ENCODE measurements at places on chromosomes 16 and 17.
A peak's percentile ranks its signal among the peaks of the same experiment; 100 is the strongest.

- no peak for DNase-seq
Observed at GRCh38 chr16:59013930-59014329, 279.8 kb upstream of the GOT2 start.

DNA sequence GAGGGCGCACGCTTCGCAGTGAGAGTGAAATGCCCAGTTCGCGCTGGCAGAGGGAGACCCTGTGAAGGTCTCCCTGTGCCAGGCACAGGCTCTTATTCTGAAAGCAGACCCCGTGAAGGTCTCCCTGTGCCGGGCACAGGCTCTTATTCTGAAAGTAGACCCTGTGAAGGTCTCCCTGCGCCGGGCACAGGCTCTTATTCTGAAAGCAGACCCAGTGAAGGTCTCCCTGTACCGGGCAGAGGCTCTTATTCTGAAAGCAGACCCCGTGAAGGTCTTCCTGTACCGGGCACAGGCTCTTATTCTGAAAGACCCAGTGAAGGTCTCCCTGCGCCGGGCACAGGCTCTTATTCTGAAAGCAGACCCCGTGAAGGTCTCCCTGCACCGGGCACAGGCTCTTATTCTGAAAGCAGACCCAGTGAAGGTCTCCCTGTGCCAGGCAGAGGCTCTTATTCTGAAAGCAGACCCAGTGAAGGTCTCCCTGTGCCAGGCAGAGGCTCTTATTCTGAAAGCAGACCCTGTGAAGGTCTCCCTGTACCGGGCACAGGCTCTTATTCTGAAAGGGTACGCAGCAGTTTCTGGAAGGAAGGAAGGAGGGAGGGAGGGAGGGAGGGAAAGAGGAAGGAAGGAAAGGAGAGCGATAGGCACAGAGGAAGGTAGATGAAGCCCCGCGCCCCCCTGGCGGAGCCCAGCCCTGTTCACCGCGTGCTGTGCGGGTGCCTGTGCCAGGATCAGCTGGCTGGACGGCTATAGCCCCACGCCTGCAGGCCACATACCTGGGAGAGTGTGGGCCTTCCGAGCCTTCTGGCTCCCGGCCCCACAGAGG is 55.3 kb downstream of the WDR45B start:
- peak; percentile 73 for DNase-seq

DNA sequence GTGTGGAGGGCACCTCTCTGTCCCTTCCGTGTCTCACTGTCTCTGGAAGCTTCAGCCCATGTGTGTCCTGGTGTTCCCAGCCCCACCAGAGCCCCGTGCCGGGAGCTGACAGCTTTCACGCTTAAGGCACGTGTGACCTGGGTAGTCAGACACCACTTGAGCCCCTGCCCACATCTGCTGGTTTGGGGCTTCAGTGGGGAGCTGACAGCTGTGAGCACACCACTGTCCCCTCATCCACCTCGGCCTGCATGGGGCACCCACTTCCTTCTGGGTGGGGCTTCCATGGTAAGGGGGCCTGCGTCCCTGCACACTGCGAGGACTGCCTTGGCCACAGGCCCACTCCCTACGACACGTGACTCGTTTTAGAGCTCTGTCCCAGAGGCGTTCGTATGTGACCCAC is 2.6 kb upstream of the TEDC2 start:
- DNase-seq, result no peak

DNA sequence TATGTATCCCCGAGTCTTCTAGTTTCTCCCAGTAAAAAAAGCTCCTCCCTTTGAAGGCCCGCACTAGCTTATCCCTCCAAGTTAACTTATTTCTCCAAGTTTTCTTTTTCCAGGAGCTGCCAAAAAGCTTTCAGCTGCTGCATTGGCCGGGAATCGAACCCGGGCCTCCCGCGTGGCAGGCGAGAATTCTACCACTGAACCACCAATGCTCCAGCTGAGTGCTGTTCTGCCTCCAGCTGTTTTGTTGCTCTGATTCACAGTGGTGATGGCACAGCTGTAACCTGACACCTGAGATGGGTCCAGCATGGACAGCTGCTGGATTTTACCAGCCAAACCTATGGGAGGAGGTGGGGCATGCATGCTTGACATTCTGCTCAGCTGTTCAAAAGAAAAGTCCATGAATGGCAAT is 22.1 kb downstream of the VAC14 start:
- DNase-seq, result peak; percentile 25

GRCh38 chr16:89489040-89489897 is 1.1 kb downstream of the ANKRD11 start:
- peak; percentile 66 for DNase-seq

- DNase-seq, result peak; percentile 40
Observed at GRCh38 chr16:2003827-2004641, 5.6 kb downstream of the ZNF598 start.

DNA sequence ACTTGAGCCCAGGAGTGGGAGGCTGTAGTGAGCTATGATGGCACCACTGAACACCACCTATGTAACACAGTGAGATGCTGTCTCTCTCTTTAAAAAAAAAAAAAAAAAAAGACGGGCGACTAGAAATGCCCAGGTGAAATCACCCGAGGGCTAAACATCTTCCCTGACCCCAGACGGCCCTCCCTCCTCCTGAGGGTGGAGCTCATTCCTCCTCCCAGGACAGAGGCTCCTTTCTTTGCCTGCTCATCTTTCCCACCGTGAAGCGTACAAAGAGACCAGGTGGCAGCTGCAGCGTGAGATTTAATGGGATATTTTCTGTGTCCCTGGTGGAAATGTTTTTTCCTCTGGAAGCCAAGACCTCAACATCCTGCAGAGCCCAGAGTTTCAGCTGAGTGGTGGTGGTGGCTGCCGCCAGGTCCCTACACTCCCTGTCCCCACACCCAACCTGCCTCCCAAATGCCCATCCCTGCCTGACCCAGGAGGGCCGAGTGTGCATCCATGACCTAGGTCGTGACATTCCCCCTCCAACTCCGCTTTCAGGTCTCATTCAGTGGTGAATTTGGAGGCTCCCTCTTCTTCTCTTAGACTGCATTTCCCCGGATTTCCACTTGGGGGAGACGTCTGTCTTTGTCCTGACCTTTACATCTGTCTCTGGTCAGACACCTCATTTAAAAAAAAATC is 14.4 kb upstream of the GPRC5B start:
- DNase-seq, result no peak

DNA sequence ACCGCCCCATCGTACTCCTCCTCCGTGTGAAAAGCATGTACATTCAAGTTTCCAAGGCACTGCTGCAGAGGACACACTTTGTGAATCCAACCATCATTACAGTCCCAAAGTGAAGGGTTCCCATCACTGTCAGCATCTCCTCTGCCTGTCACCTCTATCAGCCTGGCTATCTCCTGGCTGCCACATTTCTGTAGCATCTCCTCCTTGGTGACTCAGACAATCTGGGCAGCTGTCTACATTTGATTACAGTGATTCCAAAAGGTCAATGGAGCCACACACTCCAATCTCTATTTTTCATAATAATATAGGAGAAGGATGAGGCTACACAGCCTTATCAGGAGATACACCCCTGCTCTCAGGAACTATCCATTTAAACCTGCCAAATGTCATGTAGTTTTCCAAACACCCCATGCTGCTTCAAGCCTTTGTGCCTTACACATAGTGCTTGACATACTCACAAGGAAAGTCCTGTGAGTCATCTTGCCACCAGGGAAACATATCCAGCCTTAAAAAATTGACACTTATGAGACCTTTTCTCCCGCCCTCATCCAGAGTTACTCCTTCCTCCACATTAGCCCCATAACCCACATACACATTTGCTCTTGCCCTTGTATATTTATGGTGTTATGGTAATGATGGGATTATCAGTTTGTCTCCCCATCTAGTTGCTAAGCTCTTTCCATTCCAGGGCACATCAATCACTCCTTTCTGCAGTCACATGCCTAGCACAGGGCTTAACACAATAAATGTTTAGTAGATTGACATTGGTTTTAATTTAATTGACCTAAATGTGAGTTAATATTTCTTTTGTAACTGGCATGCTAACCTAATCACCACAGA is 250.1 kb upstream of the CDH5 start:
- no peak for DNase-seq

GRCh38 chr17:48505788-48506187 is 25.0 kb downstream of the HOXB1 start:
- no peak for DNase-seq

- no peak for DNase-seq
Observed at GRCh38 chr17:77484111-77484510, 343.3 kb downstream of the SEC14L1 start.

- DNase-seq, result no peak
Observed at GRCh38 chr17:48605991-48606891, 1.5 kb upstream of the HOXB6 start.

DNA sequence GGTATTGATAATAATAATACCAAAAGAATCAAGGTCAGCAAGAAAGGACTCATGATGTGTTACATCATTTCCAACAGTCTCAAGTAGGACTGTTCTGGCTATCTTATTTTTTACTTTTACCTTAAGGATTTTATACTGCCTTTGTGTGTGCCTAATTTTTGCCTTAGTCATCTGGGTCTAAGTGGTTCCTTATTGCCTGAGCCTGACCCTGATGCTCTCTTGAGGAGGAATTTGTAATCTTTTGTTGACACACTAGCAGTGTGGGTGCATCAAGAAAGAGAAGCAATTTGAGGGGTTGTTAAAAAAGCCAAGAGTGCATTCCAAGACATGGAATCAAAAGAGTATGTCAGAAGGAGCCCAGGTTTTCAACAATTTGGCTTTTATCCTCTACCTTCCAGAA is 59.3 kb downstream of the TMEM100 start:
- no peak for DNase-seq

- no peak for DNase-seq
Observed at GRCh38 chr17:60330731-60331130, 61.2 kb downstream of the USP32 start.

GRCh38 chr16:912322-912683 is 58.5 kb downstream of the LMF1 start:
- no peak for DNase-seq

- no peak for DNase-seq
Observed at GRCh38 chr17:64424324-64424849, 24.5 kb upstream of the MILR1 start.

- DNase-seq, result no peak
Observed at GRCh38 chr17:28858801-28859355, 4.1 kb downstream of the ERAL1 start.

DNA sequence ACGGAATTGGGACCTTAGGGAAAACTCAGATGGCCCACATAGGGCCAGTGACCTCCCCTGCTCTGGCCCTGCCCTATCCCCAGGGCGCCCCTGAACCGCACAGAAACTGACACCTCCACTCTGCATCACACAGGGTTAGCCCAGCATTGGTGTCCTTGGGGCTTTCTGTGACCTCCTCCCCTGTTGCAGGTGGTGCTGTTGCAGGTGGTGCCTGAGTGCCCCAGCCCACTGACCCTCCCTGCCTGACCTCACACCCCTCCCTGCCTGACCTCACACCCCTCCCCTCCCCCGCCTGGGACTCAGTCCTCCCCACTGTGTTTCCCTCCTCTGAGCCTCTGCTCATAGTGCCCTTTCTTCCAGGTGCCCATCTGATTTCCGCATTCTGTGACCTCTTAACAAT is 21.4 kb downstream of the TNFRSF13B start:
- no peak for DNase-seq

DNA sequence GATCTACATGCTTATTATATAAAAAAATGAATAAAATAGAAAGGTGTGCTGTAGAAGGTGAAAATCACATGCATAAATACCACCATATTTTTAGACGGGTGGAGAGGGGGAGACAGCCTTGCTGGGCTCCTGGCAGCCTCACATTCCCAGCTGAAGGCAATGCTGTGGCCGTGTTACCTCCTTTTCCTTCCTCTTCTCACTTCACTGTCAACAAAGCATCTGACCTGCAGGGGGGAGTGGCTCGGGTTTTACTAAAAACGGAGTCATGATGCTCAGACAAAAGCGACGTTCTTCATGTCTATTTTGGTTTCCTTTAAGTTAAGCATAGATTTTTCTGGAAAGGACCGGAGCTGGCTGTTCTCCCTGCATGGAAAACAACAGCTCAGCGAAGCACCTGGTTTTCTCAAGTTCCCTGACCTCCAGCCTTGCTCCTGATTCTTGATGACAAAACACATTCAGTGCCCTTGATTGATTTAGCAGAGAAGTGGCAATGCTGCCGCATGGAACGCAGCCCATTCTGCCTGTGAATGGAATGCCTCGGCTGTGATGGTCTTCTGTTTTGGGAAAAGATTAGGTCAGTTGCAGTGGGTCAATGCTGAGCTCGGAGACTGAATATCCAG is 5.5 kb upstream of the RPTOR start:
- DNase-seq, result no peak

GRCh38 chr17:72614871-72615626 is 477.4 kb downstream of the SLC39A11 start:
- peak; percentile 19 for DNase-seq

DNA sequence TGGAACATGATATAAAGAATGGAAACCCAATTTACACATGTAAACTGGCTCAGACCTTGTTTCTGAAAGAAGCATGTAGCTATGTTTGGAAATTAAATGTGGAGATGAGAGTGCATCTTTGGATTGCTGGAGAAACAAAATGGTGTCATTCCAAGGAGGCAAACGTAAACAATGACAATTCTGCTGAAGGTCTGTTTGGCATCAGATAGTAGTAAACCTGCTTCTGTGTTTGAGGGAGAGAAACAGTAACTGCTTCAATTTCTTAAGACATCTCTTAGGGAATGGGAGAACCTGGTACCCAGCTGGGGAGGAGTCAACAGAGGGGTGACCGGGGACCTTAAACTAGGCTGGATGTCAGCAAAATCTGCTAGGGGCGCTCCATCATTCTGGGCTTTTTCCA is 23.5 kb downstream of the GPRC5B start:
- no peak for DNase-seq

DNA sequence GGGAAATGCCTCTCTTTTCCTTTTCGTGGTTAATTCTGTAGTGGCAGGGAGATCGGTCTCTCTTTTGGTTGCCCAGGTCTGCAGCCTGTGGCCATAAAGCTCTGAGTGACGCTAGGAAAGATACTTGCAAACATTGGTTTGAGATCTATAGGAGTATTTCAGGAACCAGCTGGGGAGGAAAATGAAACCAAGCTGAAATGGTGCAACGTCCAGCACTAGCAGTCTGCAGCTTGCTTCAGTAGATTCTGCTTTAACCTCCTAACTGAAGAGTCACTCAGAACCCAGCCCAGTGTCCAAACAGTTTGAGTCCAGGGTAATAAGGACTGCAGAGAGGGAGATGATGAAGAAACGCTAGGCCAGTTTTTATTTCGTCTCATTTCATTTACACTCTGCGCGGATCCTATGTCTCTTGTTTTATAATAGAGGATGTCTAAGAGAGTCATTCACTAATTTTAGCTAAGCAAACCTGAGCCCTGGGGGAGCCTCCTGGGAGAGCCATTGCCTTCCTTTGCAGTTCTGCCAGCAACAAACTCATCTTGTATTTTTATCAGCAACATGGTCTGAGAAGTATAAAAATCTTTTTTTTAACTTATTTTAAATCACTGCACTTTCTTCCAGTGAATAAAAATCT is 12.0 kb downstream of the SP2 start:
- DNase-seq, result no peak

- DNase-seq, result no peak
Observed at GRCh38 chr16:73275024-73275423, 227.1 kb upstream of the ZFHX3 start.
